ENCODE measurements at places on chromosomes 7 and 10. TPM values are rescaled to one million over a fixed set of nuclear protein-coding genes. Genes with fewer than 3 reads are reported as not detected.

The SLC13A1 gene
- not detected for total RNA-seq

The ADCYAP1R1 gene
- total RNA-seq, result not detected

The RNF32 gene
- not detected for total RNA-seq

The EEF1AKMT2 gene
- 15.5 TPM for total RNA-seq

The ZNF107 gene
- total RNA-seq, result 4.7 TPM

The TMEM213 gene
- total RNA-seq, result not detected

The ADARB2 gene
- 0.56 TPM for total RNA-seq

The IFIT3 gene
- 4.5 TPM for total RNA-seq

The INHBA gene
- 0.05 TPM for total RNA-seq

The SEC31B gene
- 0.48 TPM for total RNA-seq

The ASAH2 gene
- 1.1 TPM for total RNA-seq

The DNAH11 gene
- 0.40 TPM for total RNA-seq

The LIPN gene
- total RNA-seq, result not detected

The SLC26A4 gene
- total RNA-seq, result 16.7 TPM

The FZD1 gene
- 3.1 TPM for total RNA-seq

The OGDHL gene
- total RNA-seq, result 16.3 TPM

The ATRNL1 gene
- 41.9 TPM for total RNA-seq

The FRMD4A gene
- 9.9 TPM for total RNA-seq

The HMX3 gene
- 0.32 TPM for total RNA-seq

The SBDS gene
- total RNA-seq, result 111 TPM

The ZNF488 gene
- total RNA-seq, result not detected

The SPDYE2B gene
- total RNA-seq, result not detected

The GNGT1 gene
- total RNA-seq, result not detected

The NUPR2 gene
- not detected for total RNA-seq

The ATG9B gene
- total RNA-seq, result 0.13 TPM

The NKX1-2 gene
- 4.9 TPM for total RNA-seq

The ATOH7 gene
- 0.11 TPM for total RNA-seq

The FEZF1 gene
- total RNA-seq, result 2.1 TPM

The TMEM130 gene
- not detected for total RNA-seq

The HOXA7 gene
- 0.45 TPM for total RNA-seq

The MTPN gene
- total RNA-seq, result 168 TPM

The ZNHIT1 gene
- 211 TPM for total RNA-seq

The MBL2 gene
- total RNA-seq, result not detected

The LIPF gene
- total RNA-seq, result not detected

The NAMPT gene
- total RNA-seq, result 206 TPM

The BAZ1B gene
- total RNA-seq, result 79.5 TPM

The CPA1 gene
- total RNA-seq, result not detected

The KLF14 gene
- total RNA-seq, result 0.69 TPM

The TMEM236 gene
- 0.03 TPM for total RNA-seq

The SLC12A9 gene
- total RNA-seq, result 16.6 TPM
